ENCODE measurements at places on chromosomes 1 and 21. TPM values are rescaled to one million over a fixed set of nuclear protein-coding genes. Genes with fewer than 3 reads are reported as not detected.

The COL16A1 gene
- total RNA-seq = 3.8 TPM

The TSPAN2 gene
- 6.0 TPM for total RNA-seq

The UMODL1 gene
- 0.22 TPM for total RNA-seq

GRCh38 chr1:46034601-46035516 lies 97.6 kb downstream of the PIK3R3 start:
- DNase-seq = no peak
